NCI-H2081 (cell line): ENCODE measurements at places on chromosomes 11 and 22.
A peak's percentile ranks its signal among the peaks of the same experiment; 100 is the strongest.

DNA sequence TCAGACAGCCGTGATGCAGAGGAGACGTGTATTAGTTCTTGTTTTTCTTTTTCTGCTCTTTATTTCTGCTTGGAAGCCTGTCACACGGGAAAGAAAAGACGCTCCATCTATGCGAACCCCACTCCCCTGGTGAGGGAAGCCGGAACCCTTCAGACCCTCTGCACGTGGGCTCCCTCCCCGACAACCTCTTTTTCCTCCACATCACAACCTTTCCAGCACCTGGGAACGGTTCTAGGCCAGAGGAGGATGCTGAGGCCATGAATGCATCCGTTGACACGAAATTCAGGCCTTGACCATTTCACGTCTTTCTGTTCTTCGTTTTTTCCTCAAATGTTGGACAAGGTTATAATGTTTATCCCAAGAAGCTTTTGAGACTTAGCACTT, 85.3 kb upstream of the WNT7B start:
- DNase-seq = no peak

- peak; percentile 19 for DNase-seq
These were observed 16.1 kb downstream of the ALKBH8 start for GRCh38 chr11:107549253-107549953.

DNA sequence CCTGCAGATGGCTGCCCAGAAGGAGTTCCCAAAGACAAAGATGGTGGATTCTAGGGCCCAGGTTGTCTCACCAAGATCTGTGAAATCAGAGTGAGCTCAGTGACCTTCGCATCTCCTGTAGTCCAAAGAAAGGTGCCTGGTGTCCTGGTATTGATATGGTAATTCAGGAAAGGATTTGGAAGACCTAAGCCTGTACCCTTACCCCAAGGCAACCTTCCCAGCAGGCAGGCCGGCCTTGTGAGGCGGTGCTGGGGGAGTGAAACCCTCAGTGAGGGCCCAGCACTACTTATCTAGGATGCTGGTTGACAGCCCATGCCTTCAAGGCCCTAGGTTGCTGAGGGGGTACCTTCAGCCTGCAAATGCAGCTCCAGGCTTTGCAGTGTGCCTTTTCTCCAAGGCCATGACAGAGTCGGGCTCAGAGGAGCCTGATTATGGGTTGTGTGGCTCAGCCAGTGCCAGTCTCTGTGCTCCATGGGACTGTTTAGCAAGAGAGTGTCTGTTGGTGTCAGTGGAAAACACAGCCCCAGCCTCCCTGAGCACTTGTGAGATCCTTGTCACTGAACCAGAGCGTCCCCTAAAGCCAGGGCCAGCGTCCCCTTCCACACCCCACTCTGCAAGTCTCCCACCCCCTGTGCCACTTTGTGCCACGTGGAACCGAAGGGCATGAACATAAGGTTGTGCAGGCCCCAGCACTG, 72.8 kb upstream of the MYOD1 start:
- DNase-seq = no peak

GRCh38 chr11:118715245-118715831, 35.9 kb upstream of the TREH start:
- no peak for DNase-seq

GRCh38 chr11:123158033-123159003, 36.7 kb downstream of the CLMP start:
- DNase-seq = no peak

- DNase-seq = no peak
These were observed 4.7 kb downstream of the ZDHHC13 start for GRCh38 chr11:19121646-19122045.

DNA sequence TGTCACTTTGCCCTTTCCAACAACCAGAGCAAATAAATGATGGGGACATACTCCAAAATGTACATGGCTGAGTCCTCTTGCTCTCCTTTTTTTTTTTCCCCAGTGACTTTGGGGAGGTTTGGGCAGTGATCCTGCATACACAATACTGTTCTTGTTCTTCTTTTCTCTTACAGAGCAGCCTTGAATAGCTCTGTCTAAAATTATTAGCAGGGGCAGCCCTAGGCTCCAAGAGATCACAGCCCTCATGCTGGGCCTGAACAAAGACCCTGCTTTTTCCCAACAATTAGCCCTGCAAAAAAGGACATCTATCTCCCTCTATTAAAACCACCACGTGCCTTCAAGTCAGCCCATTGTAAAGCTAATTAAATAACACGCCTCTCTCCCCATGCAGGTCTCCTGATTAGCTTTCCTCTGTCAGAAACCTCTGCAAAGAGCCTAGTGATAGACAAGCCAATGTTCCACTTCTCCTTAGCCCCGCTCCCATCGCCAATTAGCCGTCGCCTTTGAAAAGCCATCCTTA, 54.7 kb downstream of the ETS1 start:
- peak; percentile 74 for DNase-seq

DNA sequence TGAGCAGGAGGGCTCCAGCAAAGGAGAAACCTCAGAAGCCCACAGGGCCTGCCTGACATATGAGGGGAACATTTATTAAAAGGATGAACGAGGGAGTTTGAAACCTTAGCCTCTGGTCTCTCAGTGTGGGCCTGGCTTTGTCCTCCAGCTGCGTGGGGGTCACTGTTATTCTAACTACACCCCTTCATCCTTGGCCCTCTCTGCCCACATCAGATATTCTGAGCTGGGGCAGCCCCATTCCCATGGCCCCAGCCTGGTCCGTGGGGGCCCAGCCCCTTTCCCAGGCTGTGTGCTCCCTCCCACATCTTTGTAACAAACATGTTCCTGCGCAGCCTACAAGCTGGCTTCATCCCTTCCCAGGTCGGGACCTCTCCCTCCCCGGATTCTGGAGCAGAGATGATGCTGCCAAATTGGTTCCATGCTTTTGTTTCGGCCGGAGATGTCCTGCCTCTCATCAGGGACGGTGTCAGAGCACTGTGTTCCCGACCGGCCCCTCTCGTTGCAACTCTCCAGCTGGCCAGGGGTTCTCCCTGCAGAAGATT, 4.0 kb downstream of the FXYD6 start:
- DNase-seq = no peak

DNA sequence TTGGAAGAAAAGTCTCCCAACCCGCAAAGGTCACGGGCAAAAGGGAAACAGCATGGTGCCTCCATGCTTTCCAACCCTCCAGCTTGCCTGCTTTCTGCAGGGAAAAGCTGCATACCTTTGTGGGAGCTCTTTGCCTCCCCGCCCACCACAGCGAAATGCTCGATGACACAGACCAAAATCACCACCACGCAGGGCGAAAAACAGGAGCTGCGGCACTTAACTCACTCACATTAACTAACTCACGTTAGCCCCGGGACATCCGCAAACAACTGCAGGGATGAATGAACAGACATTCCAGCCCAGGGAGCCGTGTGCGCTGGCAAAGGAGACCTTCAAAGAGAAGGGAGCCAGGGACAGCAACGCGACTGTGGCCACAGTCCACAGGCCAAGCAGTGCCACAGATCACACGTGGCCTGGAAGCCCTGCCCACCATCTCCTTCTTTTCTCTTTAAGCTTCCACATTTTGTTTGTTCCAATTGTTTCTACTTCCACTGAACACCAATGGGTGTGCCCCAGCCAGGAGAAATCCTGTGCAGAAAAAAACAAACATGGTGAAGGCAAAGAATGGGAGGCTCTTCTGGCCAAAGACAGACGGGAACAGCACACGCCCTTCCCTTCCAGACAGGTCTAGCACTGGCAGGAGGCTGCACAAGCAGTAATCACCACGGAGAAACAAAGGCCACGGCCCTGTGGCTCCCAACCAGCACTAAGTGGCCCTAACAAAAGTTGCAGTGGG, 39.3 kb downstream of the DUSP8 start:
- no peak for DNase-seq

DNA sequence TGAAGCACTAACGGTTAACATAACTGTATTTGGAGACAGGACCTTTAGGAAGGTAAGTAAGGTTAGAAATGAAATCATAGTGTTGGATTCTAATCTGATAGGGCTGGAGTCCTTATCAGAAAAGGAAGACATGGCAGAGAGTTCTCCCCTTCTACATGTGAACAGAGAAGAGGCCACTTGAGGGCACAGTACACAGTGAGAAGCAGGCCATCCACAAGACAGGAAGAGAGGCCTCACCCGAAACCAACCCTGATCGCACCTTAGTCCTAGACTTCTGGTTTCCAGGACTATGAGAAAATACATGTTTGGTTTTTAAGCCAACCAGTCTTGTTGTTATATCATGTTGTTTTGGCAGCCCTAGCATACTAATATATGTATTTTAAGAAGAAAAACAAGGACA, 170.0 kb downstream of the LRRC4C start:
- no peak for DNase-seq

GRCh38 chr11:77111277-77111676, 8.6 kb downstream of the OMP start:
- no peak for DNase-seq
